Stimulated activated CD4-positive, alpha-beta T cell treated with anti-CD3 and anti-CD28 coated beads, Interleukin-4, amount 100 ng/mL, for 24 hours (primary cell): ENCODE measurements at places on chromosomes 13 and 19.

DNA sequence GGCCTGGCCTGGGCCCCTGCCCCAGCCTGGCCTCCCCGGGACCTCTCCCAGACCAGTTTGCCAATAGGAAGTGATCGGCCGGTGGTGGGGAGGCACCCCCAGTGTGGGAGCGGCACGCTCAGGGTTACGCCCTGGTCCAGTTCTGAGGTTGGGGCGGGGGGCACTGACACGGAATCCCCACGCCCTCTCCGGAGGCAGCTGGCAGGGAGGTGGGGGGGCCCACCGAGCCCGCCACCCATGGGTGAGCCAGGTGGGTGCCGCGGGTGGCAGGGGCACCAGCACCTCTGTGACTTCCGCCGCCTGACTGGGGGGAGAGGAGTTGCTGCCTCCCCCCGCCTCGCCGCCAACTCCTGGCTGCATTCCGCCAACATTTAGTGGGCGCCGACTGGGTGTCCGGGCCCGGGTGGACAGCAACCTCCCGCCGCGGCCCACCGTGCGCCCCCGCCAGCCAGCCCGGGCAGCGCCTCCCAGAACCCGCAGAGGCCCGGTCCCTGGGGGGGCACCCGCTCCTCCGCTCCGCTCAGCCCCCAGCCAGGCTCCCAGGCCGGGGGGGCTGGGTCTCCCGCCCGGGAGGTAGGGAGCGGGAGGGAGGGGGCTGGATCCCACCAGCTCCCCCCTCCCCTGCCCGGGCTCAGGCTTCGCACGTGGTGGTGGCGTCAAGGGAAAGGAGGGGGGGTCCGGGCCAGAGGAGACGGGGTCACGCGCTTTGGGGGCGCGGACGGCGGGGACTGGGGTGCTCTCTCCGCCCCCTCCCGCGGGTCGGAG, 2.0 kb downstream of the ZBTB7A start:
- peak; percentile 40 for DNase-seq

DNA sequence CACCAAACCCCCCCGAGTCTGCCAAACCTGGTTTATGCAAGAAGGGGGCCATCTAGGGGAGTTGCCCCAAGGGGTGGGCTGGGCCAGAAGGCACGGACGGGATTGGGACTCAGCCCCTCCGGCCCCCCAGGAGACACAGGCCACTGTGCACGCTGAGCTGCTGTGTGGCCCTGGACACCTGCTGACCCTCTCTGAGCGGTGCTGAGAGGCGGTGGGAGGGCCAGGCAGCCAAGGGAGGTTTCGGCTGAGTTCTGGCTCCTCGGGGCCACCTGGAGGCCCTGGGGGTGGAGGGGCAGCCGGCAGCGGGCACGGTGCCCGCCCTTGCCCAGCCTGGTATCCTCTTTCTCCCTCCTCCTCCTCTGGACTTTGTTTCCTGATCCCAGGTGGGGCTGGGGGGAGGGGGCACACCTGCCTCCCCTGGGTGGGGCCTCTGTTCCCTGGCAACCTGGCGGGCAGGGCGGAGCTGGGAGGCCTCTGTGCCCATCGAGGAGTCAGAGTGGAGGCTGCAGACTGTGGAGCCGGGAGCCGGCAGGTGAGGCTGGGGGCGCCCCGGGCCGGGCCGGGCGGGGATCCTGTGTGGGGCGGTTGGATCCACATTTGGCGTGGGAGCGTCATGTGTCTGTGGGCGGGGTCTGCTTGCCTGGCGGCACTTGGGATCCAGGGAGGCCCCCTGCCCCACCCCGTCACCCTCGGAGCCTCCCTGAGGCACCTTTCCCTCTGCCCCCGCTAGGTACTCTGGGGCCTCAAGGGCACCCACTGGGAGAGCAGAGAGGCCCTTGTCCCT, at the start of gene MISP:
Gene MISP (plus strand): TSS at position 473 of the 784 bp plus-strand sequence. CDS start 5,835 bp downstream, outside the sequence.
- no peak for DNase-seq

GRCh38 chr13:102877303-102877702, 31.5 kb downstream of the ERCC5 start:
- no peak for DNase-seq

- no peak for DNase-seq
Observed at GRCh38 chr19:20287070-20287469, 120.1 kb downstream of the ZNF486 start.

- no peak for DNase-seq
Observed at GRCh38 chr13:94319501-94319900, 160.0 kb downstream of the DCT start.

DNA sequence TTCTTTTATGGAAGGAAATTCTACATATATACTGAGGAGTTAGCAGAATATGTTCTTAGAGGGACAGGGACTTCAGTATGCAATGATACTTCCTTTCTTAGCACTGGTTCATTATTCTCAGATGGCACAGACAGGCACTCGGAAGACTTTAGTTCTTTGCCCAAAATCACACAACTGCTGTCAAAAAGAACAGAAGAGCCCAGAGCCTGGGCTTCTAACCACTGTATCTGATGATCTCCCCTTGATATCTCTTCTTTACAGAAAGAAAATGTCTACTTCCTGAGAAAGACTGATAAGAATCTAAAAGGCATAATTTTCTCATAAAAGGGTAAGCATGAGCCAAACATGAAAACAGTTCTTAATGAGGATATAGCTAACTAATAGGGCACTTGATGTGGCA, 2034.2 kb upstream of the PRR20A start:
- no peak for DNase-seq

- DNase-seq: no peak
Observed at GRCh38 chr13:23612731-23613130, 42.5 kb downstream of the TNFRSF19 start.

- peak; percentile 91 for DNase-seq
Observed at GRCh38 chr13:79480954-79481684, at the start of gene NDFIP2. Gene NDFIP2 (plus strand): TSS chr13:79481155. CDS start chr13:79481204, 49 bp downstream.

- no peak for DNase-seq
Observed at GRCh38 chr19:33522371-33522662, 726 bp upstream of the PEPD start.

DNA sequence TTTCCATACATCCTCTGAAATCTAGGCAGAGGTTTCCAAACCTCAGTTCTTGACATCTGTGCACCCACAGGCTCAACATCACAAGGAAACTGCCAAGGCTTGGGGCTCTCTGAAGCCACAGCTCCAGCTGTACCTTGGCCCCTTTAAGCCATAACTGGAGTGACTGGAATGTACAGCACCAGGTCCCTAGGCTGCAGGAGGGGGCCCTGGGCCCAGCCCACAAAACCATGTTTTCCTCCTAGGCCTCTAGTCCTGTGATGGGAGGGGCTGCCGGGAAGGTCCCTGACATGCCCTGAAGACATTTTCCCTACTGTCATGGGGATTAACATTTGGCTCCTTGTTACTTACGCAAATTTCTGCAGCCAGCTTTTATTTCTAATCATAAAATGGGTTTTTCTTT, 1093.0 kb upstream of the PCDH9 start:
- no peak for DNase-seq

GRCh38 chr13:94427313-94427953, 52.0 kb downstream of the DCT start:
- no peak for DNase-seq

GRCh38 chr19:11587975-11588631, 9.2 kb upstream of the ZNF627 start:
- DNase-seq: no peak

GRCh38 chr13:51740698-51741097, 63.3 kb downstream of the DHRS12 start:
- no peak for DNase-seq

DNA sequence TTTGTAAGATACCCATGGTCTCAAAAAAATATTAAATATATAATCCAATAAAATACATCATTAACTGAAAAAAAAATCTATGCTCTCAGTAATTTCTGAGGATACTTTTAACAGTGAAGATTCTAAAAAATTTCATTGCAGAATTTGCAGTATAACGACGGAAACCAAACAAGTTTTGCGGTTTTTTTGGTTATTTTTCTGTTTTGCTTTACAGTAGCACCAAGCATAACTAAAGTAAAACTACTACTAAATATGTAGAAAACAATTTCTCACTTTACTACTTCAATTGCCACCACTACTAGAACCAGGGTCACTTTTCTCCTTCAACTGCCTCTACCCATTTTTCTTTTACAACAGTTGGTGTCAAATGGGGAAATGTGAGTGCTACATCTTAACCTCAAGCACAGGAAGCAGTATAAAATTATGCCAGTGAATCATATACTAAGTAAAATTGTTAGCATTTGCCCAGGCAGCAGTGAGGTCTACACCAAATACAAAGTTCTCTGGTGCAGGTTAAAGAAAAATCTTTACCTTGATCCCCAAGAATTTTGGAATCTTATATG, 24.1 kb downstream of the MICU2 start:
- no peak for DNase-seq

DNA sequence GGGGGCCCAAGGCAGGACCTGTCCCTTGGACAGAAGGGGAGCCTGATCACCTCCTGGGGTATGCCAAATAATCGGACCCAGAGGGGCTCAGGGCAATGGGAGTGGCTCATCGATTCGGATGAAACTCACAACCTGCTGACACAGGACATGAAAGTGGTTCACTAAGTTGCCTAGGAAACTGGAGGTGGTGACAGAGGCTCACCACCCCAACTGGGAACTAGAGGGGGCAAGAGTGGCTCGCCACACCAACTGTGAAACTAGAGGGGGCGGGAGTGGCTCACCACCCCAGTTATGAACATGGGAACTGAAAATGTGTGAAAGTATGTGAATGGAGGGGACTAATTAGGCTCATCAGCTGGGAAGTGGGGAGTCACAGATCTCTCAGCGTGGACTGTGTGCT, 46.3 kb upstream of the ZNF737 start:
- DNase-seq: no peak

DNA sequence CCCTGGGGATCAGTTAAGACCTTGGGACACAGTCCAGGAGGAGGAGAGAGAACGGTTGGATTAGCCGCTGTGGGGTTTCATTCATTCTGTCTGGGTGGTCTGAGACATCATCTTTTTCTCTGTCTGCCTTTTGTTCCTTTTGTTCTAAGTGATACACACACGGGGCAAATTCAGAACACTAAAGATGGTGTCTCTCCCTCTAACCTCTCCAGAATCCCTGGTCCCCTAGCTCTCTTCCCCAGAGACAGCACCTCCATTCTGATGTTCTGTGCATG, 5.0 kb downstream of the BICRA start:
- DNase-seq: no peak

DNA sequence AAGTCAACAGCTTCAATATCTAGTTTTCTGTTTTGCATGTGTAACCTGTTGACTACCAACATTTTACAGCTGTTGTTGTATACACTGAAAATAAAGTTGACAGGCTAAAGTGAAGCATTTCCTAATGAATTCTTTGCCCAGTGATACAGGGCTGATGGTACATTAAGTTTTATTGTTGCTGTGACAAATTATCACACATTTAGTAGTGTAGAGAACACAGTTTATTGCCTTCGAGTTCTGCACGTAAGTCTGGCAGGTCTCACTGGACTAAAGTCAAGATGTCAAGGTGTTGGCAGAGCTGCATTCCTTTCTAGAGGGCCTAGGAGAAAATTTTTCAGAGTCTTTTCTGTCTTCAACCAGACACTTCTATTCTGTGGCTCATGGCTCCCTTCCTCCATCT, 184.2 kb downstream of the SLITRK6 start:
- no peak for DNase-seq

DNA sequence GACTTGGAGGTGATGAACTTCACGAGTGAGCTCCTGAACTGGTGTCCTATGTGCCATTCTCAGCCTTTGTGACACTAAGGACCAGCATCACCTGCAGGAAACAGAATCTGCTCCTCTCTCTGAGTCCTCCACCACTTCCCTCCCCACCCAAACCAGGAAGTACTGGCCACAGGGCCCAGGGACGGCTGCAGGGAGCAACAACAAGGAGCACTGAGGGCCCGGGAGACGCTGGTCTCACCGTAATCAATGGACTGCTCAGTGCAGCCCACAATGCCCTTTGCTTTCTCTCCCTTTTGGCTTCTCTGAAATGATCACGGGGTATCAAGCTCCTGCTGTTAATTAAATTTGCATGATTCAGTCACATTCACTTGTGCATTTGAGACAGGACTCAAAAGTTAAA, 18.6 kb downstream of the PEPD start:
- no peak for DNase-seq

DNA sequence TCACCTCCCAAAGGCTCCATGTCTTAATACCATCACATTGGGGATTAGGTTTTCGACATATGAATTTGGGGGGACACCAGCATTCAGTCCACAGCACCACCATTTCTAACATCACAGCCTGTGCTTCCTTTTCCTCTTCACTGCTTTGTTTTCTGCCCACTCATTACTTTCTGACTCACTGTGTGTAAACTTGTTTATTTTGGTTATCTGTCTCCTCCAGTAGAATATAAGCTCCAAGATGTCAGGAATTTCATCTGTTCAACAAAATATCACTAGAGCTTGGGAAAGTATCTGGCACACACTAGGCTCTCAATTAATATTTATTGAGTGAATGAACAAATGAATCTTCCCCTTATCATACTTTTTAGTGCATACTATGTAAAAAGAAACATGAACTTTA, 152.0 kb downstream of the NUFIP1 start:
- no peak for DNase-seq

- no peak for DNase-seq
Observed at GRCh38 chr13:39040206-39040605, 1.9 kb downstream of the NHLRC3 start.

DNA sequence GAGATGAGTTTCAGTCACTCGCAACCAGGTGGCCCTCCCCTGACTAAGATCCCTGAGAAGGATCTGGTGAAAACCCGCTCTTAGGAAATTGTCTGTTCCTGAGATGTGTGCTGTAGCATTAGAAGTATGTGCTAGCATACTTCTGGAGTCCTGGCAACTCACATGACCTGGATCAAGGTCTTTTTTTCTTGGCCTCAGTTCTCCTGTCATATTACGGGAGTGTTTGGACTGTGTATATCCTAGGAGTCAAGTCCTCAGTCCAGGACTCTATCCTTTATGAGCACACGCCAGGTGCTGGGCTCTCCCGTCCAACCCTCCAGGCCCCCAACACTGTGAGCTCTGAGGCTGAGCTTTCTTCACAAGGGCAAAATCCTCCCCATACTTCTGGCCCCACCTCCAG, 156.4 kb downstream of the UQCRFS1 start:
- no peak for DNase-seq

GRCh38 chr19:44758596-44758995, 10.1 kb downstream of the BCL3 start:
- no peak for DNase-seq

- no peak for DNase-seq
Observed at GRCh38 chr19:35438527-35438926, 9.5 kb upstream of the FFAR2 start.
